ENCODE measurements at places on chromosomes 12 and 14. TPM values are rescaled to one million over a fixed set of nuclear protein-coding genes. Genes with fewer than 3 reads are reported as not detected.

The FBLN5 gene
- 6.0 TPM for total RNA-seq

The POTEG gene
- total RNA-seq, result not detected

The TEX52 gene
- total RNA-seq, result not detected

The LGR5 gene
- total RNA-seq, result not detected

The LRP1-AS gene
- not detected for total RNA-seq

The PLEKHA5 gene
- total RNA-seq, result 17.1 TPM

The STYK1 gene
- 1.1 TPM for total RNA-seq

The IRAK3 gene
- total RNA-seq, result 3.0 TPM

The NOXRED1 gene
- 0.82 TPM for total RNA-seq

The RNU4-1 gene
- not detected for total RNA-seq

The FOXG1 gene
- not detected for total RNA-seq

DNA sequence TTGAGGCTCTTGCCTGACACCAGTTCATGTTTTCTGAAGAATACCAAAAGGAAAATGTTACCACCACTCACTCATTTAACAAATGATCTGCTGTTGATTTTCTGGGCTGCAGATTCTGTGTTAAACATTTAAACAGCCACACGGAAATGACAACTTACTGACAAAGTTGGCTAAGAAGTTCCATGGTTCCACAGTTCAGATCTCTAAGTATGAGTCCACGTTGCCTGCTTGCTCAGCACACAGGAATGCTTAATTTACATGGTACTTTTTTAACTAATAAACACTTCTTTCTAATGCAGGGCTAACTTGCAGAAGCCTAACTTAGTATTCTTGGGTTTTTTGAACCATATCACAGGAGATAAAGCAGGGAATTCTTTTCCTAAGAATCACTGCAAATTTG is 34.7 kb downstream of the PTGER2 start:
- DNase-seq, result no peak

- no peak for DNase-seq
Observed at GRCh38 chr12:101470939-101471338, 4.2 kb upstream of the SPIC start.

- no peak for DNase-seq
Observed at GRCh38 chr14:101844219-101844618, 82.7 kb downstream of the PPP2R5C start.

- no peak for DNase-seq
Observed at GRCh38 chr12:124147575-124147974, 147.3 kb upstream of the RFLNA start.

GRCh38 chr12:20885552-20885951 is 75.0 kb downstream of the SLCO1B3 start:
- DNase-seq, result no peak

GRCh38 chr14:58677996-58678395 is 40.2 kb downstream of the DACT1 start:
- no peak for DNase-seq

GRCh38 chr14:96275177-96276112 is 19.4 kb downstream of the BDKRB1 start:
- peak; percentile 18 for DNase-seq

DNA sequence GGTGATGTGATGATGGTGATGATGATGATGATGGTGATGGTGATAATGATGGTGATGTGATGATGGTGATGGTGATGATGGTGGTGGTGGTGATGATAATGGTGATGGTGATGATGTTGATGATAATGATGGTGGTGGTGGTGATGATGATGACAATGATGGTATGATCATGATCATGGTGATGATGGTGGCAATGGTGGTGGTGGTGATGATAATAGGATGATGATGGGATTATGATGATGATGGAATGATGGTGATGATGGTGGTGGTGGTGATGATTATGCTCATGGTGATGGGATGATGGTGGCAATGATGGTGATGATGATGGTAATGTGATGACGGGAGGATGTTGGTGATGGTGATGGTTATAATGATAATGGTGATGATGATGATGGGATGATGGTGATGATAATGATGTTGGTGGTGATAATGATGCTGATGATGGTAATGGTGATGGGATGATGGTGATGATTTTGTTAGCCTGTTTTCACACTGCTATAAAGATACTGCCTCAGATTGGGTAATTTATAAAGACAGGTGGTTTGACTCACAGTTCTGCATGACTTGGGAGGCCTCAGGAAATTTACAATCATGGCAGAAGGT is 314.8 kb upstream of the SFSWAP start:
- no peak for DNase-seq

GRCh38 chr12:53057816-53058500 is 8.1 kb downstream of the TNS2 start:
- no peak for DNase-seq

- DNase-seq, result no peak
Observed at GRCh38 chr14:28785096-28785952, 18.7 kb downstream of the FOXG1 start.

DNA sequence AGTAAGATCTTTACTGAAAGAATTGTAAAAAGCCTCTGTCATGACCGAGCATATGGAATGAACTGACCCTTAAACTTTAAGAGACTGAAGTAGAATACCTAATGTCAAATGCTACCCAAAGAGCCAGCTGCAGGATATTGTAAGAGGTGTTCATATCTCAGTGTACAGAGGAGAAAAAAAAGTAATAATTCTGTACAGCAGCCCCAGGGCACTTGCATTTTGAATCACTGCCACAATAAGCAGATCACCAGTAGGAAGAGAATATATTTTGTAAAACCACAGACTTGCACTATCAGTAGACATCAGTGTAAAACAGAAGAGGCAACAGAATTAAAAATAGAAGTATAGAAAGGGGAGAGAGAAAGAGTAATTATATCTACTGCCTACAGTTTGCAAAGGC is 162.6 kb downstream of the PPFIA2 start:
- no peak for DNase-seq

DNA sequence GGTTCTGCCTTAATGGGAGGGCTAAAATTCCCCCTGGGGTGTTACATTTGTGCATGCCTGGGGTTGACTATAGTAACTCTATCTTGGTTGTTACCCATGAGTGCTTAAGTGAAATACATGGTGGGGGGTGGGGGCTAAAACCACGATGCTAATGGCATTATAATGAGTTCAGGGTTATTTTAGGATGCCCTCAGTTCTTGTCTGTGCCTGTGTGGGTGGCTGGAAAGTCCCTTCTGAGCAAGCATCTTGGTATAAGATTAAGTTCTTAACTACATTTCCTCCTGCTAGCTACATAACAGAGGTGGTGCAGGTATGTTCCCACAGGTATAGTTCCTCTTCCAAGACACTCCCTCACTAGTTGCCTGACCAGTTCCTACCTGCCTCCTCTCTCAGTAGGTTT is 822.3 kb downstream of the LRFN5 start:
- DNase-seq, result peak; percentile 9

DNA sequence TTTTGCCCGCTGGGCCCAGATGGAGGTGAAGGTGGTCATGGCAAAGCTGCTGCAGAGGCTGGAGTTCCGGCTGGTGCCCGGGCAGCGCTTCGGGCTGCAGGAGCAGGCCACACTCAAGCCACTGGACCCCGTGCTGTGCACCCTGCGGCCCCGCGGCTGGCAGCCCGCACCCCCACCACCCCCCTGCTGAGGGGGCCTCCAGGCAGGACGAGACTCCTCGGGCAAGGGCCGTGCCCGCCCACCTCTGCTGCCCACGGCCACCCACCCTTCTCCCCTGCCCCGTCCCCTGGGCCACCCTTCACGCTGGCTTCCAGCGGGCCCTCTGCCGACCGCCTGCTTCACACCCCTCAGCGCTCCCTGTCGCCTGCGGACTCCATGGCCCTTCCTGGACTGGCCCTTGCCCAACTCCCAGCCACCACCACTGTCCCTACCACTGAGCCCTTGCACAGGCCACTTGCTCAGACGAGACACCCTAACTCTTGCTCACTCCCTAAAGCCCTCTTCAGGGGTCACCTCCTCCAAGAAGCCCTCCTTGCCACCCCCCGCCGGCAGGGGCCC is 42.5 kb downstream of the CYP46A1 start:
- no peak for DNase-seq

- no peak for DNase-seq
Observed at GRCh38 chr14:99270458-99271220, 1.4 kb downstream of the BCL11B start.

DNA sequence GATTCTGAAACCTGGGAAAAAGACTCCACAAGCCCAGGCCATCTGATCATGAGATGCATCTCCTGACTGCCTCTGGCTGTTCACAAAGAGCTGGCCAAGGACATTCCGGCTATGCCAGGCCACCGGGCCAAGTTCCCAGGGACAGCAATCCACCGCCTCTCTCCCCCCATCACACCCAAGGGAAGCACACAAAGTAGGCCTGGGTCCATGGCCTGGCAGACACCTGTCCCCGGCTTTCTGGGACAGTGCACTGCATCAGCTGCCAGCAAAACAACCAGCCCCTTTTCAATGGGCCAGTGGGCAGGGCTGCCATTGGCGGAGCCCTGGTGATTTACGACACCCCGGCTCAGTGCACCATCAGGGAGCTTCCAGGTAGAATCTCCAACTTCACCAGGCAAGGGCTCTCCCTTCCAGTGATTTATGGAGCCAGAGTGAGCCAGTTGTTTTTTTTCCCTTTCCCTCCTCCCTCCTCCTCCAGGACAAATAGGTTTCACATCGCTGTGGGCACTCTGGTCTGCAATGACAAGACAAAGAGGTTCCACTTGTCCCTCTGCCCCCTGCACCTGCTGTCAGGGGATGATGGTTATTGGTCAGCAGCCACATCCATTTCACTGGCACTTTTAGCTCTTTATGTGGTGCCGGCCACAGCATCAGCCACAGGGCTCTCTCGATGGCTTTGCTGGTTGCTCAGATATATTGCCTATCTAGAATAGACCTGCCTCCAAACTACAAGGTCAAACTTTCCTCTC is 149.6 kb downstream of the SLC38A6 start:
- no peak for DNase-seq

GRCh38 chr12:91110311-91110924 is 876 bp downstream of the LUM start:
- DNase-seq, result no peak

GRCh38 chr12:69404851-69405565 is 45.5 kb downstream of the YEATS4 start:
- DNase-seq, result no peak

DNA sequence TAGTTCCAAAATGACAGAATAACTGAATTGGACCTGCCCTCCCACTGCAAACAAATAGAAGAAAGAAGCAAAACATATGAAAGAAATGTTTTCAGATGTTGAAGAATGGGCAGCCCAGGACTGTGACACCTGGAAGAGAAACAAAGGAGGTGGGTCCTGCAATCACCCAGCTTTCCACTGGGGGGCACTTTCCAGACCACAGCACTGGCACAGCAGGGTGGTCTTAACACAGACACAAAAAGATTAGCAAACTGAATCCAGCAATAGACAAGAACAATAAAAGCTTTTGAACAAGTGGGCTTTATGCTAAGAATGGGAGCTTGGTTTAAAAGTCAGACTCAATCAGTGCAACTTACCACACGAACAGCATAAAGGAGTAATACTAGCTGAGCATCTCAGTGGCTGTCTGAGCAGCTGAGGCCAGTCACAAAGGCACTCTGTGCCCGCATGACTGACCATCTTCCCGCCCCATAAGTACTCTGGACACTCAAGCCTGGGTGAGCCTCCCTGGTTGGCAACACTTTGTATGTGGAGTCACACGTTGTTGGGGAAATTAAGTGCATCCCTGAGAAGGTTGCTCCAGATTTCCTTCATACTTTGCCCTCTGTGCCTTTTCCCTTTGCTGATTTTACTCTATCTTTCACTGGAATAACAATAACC is 27.7 kb downstream of the JKAMP start:
- no peak for DNase-seq

- DNase-seq, result no peak
Observed at GRCh38 chr12:24246934-24247333, 297.5 kb upstream of the SOX5 start.

DNA sequence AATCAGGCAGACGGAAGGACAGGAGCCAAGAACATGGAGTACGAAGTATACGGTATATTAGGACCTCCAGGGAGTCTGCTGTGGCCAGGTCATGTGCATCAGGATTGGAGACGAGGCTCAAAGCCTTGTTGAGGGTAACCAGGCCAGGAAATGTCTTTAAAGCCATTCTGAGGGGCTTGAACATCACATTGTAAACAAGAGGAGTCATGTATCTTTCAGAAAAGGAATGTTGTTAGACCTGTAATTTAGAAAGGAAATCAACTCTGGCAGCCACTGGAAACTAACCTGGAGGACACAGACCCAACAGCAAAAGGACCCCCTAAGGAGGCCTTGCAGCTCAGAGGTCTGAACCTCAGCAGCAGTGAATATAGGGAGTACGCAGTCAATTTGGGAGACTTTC is 7.5 kb downstream of the MAP3K9 start:
- DNase-seq, result no peak

- no peak for DNase-seq
Observed at GRCh38 chr12:130847112-130847511, 8.1 kb upstream of the STX2 start.

DNA sequence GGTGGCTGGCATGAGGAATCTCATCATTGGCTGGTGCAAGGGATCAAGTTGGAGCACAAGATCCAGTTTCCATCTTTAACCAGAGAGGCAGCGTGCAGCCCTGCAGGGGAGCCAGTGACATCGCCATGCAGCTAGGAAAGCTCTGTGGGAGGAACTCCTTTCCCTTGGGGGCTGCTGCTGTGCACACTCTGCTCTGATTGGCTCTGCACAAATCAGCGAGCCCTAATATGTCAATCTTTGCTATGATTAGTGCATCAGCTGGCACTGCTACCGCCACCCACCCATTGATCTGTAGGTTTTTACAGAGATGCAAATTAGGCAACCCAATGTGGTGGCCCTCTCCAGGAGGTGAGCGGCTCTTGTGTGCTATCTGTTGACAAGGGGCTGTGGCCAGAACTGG is 262.6 kb downstream of the PCNX1 start:
- no peak for DNase-seq

DNA sequence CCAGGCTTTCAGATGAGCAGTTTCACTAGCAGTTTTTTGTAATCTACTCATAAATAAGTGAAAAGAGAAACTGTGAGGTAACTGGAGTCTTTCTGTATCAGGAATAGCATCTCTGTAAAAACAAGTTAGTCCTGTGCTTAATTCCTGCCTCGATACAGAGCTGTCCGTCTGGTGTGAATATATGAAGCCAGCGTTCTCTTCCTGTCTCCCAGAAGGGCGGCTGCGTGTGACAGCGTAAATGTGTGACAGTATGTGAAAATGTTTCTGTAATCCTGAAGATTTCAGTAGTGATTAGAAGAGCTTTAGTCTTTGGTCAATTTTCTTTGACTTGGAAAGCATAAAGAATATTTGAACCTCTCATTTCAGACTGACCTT is 150.3 kb downstream of the FBXL14 start:
- no peak for DNase-seq

DNA sequence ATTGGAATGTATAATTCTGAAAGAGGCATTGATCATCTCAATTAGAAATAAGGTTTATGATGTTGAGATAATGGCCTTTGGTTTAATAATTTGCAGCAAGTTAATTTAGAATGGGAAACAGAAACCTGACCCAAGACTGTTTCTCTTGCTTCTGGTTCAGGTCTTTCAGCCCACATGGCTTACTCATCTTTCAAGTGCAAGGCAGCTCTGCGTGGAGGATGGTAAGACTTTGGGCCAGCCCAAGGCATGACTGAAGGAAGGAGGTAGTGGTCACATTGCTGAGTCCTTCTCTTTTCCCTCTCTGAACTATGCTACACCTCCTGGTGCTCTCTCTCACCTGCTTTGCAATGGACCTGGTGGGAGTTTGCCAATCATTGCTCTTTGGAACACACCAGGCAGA is 98.7 kb downstream of the CAND1 start:
- DNase-seq, result peak; percentile 65

All from kidney epithelial cell (primary cell).